ENCODE measurements at places on chromosomes 7 and 10.

DNA sequence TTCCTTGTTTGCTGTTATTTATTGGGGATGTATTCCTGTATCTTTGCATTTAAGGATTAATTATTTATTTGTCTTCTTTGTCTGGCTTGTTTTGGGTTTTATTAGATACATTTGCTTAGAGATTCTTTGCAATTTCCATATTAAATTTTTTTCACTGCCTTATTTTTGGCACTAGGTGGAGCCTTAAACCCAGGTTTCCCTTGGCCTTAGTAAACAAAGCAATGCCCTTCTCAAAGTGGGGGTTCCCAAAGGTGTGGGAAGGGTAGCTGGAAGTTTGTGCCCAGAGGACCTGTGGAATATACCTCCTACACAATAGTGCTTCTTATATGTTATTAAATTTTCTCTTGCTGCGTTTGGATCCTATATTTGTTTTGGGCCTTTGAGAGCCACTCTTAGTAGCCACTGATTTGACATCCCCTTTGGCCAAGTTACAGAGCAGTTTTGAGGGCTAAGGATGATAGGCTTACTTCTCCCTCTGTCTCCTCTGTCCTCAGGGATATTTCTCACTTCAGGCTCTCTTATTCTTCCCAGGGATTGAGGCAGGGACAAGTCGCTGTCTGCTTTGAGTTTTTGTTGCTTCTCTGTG is 162.3 kb downstream of the ITGB1 start:
- no peak for DNase-seq

GRCh38 chr7:33578166-33578565 is 327.2 kb upstream of the BMPER start:
- DNase-seq, result no peak

GRCh38 chr7:39958038-39958437 is 8.0 kb downstream of the CDK13 start:
- DNase-seq, result no peak

DNA sequence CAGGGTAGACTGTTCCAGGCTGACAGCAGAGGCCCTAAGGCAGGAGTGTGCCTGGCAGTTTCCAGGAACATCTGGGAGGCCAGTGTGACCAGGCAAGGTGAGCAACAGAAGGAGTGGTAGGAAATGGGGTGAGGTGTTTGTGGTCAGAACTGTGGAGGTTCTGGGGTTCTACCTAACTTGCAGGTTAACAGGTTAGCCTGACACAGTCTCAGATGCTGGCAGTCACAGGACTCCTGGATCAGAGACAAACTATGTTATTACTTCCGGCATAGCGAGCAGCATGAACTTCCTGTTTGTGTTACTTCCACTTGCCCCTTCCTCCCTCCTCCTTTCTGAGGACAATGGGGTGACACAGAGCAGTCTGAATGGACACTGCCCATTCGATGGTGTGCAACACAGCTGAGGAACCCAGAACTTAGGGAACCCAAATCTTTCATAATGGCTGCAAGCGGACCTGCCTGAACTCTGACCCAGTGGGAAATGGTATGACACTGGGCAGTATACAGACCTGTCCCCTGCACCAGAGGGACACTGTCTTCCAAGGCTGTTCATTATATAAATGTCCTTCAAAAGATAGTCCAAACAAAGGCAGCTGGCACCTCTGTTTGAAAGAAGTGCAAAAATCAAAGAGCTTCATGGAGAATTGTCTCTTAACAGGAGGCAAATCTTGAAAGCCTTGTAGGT is 3.9 kb upstream of the SAR1A start:
- no peak for DNase-seq

DNA sequence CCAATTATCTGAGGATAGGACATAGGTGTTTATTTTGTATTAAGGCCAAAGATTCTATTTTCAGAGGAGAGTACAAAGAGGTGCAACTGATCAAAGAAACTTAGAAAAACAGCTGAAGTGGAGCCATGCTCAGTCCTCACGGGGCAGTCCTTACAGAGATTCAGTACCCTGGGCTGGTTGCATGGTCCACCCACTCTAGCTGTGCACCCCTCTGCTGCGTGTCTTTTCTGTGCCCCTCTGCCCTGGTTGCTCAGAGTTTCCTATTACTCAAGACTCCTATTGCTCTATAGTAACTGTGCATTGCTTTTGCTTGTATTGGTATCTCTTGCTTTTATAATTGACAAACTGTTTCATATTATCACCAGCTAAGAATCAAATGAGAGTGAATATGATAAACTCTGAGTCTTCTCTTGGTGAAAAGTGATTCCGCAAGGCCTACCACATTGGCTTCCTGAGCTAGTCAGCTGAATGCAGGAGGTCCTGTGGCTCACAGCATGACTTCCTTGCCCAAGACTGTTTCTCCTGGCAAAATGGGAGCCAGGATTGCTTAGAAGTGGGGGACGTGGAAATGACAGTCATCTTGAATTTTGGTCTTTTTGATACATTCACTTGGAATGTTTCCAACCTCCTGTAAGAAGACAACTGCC is 137.0 kb downstream of the GLCCI1 start:
- DNase-seq, result no peak

GRCh38 chr7:47697543-47697942 is 115.6 kb upstream of the TNS3 start:
- DNase-seq, result no peak

DNA sequence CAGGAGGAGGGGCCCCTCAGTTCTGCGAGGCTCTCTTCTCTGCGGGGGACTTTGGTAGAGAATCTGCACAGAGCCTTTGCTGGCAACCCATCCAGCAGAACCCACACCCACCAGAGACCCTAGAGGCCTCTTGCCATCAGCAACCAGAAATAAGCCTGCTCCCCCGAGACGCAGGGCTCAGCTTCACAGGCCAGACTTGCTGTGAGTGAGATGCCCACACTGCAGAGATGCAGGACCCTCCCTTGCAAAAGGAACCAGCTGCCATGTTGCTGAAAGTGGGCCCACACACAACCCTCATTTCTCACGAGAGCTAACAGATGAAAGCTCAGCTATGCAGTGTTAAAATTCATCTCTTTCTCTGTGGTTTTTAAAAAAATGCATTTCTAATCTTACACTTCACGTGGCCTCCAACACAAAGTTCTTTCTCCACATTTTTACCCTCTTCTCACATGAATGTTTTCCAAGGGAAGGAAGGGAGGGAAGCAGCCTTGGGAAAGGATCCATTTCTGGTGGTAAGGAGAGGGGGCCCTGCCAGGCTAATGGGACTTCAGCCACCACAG is 171.6 kb downstream of the CCDC3 start:
- DNase-seq, result no peak
